NK-92 treated with Interleukin-12 subunit alpha and Interleukin-12 subunit beta, amount 100 ng/mL, for 24 hours (cell line): ENCODE measurements at places on chromosomes 5 and 9.

GRCh38 chr5:68264024-68264956 is 48.7 kb downstream of the PIK3R1 start:
- no peak for DNase-seq

GRCh38 chr5:127025467-127025866 is 4.9 kb downstream of the MARCHF3 start:
- no peak for DNase-seq

DNA sequence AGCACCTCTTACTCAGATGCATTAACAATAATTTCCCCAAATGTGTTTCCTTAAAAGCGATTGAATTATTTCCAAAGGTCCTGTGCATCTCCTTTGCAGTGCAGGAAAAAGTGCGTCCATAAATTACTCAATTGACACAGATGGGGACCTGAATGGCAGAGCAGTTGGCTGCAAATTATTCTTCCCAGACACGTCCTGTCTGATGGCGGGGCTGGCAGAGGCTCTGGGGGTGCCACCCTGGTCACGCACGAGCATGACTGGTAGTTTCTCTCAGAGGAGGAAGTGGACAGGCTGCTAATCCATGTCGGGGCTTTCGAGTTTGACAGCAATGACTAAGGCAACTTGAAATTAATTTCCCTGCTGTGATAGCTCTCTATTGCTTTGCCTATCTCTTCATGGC is 264.8 kb upstream of the BRINP1 start:
- no peak for DNase-seq

DNA sequence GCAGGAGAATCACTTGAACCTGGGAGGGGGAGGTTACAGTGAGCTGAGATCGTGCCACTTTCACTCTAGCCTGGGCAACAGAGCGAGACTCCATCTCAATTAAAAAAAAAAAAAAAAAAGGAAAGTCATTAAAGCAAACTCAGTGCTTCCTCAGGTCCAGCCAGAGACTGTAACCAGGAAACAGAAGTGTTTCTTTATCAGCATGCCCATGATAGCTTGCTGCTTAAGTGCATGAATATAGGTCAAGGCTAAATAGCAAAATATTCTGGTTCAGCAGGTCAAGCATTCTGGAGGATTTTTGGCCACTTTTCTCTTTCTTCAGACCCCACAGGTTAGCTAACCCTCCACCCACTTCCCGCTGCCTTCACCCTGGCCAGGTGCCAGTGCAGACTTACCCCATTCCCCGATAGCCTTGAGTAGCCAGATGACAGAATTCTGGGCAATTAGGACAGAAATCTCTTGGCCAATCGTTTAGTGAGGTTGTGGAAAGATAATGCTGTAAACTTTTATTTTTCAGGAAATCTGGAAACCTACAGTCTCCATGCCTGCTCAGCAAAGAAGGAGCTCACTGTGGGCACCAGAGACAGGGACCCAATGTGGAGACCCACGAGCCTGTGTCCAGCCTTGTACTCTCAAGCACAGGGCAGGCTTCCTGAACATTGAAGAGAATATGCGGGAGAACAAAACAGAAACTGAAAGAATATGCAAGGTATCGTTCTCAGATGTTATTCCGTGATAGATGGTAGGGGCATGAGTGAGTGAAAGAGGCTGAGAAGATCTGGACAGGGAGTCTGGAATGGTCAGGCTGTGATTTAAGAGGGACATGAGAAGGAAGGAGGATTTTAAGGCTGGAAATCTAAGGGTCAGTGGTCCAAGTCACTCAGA is 4.2 kb upstream of the UGT3A2 start:
- no peak for DNase-seq

- DNase-seq: no peak
These were observed 107.1 kb downstream of the PALM2AKAP2 start for GRCh38 chr9:109887079-109887478.

DNA sequence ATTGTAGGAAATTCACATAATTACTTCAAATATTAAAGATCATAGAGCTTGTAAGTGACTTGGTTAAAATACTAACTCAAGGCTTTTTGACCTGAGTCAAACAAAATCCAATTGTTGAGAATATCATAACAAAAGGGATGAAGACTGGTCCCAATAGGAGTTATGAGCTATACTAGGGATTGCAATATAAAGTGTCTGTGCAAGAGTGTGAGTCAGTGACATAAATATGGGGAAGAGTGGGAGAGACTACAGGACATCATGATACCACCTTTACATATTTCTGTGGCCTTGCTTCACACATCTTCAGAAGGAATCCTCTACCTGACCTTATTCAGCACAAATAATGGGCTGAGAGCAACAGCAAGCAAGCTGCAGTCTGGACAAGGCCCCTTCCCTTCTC is 180.9 kb upstream of the SLC24A2 start:
- DNase-seq: no peak

DNA sequence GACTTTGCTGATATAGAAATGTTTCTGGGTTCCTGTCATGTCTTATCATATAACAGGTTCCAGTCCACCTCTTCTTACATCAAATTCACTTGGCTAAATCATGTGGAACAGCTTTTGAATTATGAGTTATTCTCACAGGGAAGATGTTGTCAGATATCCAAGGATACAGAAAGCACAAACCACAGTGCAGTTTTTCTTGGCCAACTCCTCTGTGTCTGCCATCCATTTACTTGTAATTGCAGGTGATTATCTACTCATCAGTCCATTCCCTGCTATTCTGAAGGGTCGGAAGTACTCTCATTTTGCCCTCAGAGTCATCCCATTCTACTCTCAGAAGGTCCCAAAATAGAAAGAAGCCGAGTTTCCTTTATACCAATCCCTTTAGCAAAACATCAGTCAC is 10.0 kb downstream of the MARCHF11 start:
- no peak for DNase-seq

DNA sequence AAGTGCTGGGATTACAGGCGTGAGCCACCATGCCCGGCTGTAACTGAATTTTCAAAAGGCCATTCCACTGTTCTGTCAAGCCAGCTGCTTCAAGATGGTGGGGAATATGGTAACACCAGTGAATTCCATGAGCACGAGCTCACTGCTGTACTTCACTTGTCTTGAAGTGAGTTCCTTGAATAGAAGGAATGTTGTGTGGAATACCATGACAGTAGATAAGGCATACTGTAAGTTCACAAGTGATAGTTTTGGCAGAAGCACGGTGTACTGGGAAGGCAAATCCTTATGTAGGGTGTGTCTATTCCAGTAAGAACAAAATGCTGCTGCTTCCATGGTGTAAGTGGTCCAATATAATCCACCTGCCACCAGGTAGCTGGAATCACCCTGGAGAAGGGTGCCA is 6.6 kb upstream of the PRXL2C start:
- DNase-seq: no peak

- no peak for DNase-seq
These were observed 23.9 kb downstream of the LARP1 start for GRCh38 chr5:154779105-154779504.

DNA sequence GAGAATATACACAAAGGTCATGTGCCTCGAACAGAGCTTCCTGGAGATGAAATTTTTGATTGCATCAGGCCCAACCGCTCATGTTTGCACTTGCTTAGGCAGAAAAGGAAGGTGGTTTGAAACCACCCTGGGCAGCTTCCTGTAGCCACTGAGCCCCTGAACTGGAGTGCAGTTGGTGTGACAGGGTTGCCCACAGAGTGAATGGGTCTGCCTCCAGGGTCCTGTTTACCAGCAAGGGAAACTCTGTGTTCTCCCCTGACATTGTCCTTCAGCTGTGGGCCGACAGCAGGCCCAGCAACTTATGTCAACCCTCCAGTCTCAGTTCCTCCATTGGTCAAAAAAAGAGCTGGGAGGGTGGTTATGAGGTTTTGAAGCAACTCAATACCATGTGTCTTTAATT is 289.6 kb downstream of the KIF4B start:
- no peak for DNase-seq

DNA sequence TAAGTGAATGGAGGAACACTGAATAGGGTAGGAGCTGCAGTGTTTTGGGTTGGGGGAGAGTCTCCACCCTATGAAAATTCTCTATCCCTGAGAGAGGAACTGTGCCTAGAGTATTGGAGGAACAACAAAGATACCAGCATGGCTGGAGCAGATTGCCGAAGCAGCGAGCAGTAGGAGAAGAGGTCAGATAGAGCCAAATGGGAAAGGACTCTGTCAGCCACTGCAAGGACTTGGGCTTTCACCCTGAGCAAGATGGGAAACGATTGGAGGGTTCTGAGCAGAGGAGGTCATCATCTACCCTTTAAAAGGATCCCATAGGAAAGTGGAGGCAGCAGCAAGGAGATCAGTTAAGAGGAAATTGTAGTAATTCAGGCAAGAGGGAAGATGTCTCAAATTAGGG is 4.4 kb upstream of the LYSMD3 start:
- DNase-seq: no peak

DNA sequence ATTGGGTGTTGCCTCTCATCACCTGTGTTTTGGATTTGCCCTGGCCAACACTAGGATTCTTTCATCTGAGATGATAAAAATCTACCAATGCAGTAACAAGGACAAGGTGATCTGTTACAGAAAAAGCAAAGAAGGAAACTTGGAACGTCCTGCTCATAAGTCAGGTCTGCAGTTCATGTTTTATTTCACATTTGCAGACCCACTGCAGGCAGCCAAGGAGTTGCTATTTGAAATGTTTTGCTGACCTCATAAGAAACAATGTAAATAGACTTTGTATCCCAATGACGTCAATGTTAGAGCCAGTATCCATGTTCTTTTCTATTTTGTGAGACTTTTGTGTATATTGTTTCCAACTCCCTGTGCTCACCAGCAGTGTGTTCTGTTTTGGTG is 312.9 kb downstream of the DEPDC1B start:
- DNase-seq: no peak

GRCh38 chr5:106801554-106801953 is 869.2 kb downstream of the EFNA5 start:
- DNase-seq: no peak
